Choroid plexus epithelial cell (primary cell): ENCODE measurements at places on chromosomes 2 and 18.
A peak's percentile ranks its signal among the peaks of the same experiment; 100 is the strongest.

GRCh38 chr18:49547701-49548100 lies 14.2 kb upstream of the LIPG start:
- peak; percentile 58 for DNase-seq

DNA sequence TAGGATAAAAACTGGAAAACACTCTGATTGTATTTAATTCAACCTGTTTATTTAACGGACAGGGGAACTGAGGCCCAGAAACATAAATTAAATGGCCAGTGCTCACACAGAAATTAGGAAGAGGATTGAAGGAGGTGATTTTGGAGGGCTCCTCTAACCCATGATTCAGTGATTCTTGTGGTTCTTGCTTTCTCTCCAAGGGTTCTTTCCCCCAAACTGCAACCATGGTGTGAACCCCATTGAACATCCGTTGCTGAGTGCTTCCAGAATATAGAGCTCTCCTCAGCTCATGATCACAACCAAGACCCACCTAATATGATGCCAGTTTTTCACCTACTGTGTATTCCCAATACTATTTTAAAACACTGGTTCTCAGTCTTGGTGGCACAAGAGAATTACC lies 41.4 kb downstream of the BMP10 start:
- DNase-seq: no peak

DNA sequence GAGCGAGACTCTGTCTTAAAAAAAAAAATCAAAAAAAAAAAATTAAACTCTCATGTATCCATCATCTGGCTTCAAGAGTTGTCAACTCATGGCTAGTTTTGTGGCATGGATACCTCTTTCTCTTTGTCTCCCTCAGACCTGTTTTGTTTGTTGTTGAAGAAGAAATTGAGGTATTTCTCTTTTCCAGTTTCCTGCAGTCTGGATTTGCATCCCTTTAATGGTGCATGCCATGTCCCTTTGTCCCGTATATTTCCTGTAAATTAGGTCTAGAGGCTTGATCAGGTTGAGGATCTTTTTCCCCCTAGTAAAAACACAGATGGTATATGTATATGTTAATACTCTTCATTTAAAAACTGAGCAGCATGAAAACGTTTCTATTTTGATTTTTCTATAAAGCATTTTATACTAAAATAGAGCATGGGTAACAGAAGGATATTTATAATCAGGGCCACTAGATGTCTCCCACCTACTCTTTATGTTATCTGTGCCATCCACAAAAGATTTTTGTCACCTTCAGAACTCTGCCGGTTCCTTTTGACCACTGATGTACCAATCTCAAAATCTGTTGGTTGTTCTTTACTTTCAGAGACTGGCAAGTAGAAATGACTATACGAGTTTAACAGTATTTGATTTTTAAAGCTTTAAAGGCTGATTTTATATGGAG lies 80.1 kb downstream of the GALNT1 start:
- DNase-seq: no peak

DNA sequence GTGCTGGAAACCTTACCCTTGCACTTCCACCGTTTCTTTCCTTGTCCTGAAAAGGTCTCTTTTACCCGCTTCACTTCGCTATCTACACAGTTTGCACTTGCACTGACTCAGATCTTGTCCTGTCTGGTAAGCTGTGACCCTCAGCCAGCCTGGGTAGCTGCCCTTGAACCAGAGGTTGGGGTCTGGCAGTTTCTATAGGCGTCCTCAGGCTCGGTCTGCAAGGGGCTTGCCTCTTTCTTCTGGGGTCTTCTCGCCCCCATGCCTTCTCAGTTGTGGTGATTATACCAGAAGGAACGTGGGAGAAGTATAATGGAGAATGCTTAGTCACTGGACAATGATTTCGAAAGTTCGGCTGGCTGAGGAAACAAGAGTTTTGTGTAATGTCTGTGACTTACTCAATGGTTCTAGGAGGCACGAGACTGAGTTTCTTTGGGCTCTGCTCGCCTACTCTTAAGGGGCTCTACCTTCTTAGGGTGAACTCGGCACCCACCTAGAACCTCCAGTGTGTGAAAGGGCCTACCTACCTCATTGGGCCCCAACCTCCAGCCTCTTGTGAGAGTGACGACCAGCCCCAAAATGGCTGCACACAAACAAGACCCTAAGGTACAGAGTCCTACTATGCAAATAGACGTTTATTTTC lies 6.9 kb upstream of the STAT1 start:
- peak; percentile 91 for DNase-seq

- no peak for DNase-seq
Measured at GRCh38 chr2:88248280-88248828, 78.2 kb downstream of the THNSL2 start.

DNA sequence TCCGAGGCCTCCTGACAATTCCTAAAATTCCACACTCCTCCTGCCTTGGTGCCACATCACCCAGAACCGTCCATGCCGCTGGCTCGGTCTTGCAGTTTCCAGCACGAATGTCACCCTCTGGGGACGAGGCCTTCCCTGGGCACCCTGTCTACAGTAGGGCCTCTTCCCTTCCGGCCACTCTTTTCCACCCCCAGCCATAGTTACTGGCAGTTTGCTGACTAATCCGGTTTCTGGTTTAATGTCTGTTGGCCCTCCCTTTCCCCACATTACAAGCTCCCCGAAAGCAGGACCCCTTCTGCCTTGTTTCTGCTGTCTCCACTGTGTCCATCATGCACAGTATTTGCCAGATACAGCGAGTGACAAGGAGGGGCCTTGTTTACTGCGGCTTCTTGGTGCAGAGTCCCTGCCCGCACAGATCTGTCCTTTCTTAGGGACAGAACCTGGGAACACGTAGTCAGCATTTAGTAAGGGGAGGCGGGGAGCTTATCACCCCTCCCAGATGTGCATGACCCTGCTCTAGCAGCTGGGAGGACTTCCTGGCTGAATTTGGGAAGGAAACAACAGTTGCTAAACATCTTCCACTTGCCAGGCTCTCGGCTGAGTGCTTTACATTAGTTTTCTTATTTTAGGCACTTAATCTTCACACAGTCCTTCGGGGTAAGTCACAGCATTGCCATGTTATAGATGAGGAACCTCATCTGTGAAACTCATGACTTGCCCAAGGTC lies 23.6 kb upstream of the CATIP start:
- DNase-seq: no peak

DNA sequence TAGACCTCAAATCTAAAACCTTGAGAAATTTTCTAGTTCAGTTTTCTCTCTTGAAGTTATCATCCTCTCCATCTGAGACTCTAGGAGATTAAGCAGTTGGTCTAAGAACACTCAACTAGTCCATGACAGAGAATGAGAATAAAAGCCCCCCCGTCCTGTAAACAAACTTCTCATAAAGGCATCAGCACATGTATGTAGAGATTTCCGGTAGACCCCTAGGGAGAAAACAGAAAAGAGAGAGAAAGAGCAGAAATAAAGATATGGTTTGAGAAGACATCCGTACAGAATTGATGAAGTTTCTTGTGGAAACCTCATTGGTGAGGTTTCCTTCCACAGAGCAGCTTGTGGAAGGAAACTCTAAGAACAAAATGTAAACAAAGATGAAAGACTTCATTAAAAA lies 3.2 kb upstream of the GPR155 start:
- DNase-seq: no peak

DNA sequence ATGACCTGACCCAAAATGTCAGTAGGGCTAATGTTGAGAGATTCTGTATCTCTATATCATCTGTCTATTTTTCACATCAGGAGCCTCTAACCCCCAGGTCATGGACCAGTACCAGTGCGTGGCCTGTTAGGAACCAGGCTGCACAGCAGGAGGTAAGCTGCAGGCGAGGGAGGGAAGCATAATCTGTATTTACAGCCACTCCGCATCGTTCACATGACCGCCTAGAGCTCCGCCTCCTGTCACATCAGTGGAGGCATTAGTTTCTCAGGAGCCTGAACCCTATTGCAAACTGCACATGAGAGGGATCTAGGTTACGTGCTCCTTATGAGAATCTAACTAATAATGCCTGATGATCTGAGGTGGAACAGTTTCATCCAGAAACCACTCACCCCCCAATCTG lies 180.6 kb downstream of the RDH14 start:
- DNase-seq: no peak

DNA sequence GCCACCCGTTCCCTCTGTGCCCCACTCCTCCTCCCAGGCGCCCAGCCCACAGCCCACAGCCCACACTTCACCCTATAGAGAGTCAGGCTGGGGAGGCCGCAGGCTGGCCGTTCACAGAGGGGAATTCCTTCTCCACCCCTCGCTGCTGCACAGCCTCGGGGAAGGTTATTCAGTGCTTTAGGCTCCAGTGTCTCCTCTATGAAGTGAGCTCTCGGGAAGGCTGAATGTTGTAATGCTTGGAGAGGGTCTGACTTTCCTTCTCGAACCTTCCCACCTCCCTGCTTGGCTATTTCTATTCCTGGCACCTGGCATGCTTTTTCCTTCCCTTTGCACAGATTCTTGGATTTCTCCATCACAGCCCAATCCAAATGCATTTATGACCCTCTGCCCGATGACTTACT lies 62.5 kb upstream of the SMAD7 start:
- no peak for DNase-seq

GRCh38 chr2:149423630-149424029 lies 93.2 kb downstream of the LYPD6 start:
- no peak for DNase-seq

DNA sequence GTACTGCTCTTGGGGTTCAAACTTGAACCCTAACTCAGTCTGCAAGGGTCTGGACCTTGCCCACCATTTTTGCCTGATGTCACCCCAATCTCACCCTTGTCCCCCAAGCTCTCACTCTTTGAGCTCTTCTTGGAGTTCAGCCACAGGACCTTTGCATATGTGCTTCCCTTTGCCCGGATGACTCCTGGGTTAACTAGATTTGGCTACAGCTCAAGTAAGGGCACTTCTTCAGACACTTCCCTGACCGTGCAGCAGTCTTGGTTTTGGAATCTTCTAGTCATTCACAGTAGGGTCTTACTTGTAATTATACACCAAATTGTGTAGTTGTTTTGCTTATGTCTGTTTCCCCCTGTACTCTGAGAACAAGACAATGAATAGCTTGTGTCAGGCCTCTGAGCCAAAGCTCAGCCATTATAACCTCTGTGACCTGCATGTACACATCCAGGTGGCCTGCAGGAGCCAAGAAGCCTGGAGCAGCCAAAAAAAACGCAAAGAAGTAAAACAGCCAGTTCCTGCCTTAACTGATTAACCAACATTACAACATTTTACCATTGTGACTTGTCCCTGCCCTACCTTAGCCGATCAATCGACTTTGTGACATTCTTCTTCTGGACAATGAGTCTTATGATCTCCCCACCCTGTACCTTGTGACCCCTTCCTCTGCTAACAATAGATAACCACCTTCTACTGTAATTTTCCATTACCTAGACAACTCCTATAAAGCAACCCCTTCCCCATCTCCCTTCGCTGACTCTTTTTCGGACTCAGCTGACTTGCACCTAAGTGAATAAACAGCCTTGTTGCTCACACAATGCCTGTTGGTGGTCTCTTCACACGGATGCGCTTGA lies 1.0 kb upstream of the MOGAT1 start:
- DNase-seq: no peak

- no peak for DNase-seq
Measured at GRCh38 chr2:72011791-72012190, 135.9 kb downstream of the CYP26B1 start.

- no peak for DNase-seq
Measured at GRCh38 chr2:231412618-231412963, 17.1 kb downstream of the B3GNT7 start.

DNA sequence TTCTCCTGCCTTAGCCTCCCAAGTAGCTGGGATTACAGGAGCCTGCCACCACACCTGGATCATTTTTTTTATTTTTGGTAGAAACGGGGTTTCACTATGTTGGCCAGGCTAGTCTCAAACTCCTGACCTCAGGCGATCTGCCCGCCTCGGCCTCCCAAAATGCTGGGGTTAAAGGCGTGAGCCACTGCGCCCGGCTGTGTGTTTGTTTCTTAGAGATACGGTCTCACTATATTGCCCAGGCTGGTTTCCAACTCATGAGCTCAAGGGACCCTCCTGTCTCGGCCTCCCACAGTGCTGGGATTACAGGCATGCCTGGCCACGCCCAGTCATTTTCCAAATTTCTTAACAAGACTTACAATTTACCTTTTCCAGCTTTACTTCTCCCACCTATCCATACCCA lies 940 bp upstream of the MRPL19 start:
- DNase-seq: no peak

GRCh38 chr18:22846088-22846683 lies 86.9 kb upstream of the RBBP8 start:
- DNase-seq: peak; percentile 63

DNA sequence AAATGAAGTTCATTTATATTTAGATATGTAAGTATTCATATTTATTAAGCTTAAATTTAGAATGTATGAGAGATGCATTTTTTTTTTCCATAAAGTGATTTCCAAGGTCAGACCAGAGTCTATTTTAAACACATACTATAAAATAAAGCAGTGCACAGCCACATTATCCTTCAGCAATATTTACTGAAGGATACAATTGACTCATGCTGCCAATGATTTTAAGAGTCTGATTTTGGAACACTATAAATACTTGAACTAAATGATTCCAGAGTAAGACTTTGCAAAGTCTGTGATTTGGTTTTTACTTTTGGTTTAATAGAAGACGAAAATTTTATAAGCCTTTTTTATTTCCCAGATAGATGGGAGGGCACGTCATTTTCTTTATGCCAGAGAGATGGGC lies 107.1 kb downstream of the EPHA4 start:
- no peak for DNase-seq

DNA sequence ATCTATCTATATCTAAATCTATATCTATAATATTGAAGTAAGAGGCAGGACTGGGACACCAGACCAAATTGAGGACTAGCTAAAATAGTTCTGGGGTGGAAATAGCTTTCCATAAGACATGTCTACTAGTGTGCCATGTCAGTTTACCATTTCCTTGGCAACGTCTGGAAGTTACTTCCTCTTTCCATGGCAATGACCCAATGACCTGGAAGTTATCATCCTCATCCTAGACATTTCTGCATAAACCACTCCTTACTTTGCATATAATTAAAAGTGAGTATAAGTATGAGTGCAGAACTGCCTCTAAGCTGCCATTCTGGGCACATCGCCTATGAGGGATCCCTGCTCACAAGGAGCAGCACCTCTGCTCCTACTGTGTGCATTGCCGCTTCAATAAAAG lies 734.0 kb upstream of the GCFC2 start:
- no peak for DNase-seq

- peak; percentile 60 for DNase-seq
Measured at GRCh38 chr2:55916473-55917049, 7.0 kb downstream of the EFEMP1 start.

DNA sequence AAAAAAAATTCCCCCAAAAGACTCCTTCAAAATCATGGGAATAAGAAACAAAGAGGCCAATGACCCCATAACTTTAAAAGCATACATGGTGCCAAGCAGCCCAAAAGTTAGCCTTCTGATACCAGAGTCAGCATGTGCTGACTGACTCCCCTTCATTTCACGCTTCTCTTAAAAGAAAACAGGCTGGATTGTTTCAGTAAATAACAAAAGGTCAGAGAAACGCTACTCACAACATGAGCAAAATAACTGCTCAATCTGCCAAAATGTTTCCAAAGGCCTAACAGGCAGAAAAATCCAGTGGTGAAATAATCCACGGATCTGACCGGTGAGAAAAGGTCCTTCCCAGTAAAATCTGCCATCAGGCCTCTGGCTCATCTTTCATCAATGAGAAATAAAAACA lies 71.6 kb downstream of the BCL2 start:
- DNase-seq: no peak
